ENCODE measurements at places on chromosomes 1 and 21.

- no peak for DNase-seq
Measured at GRCh38 chr1:231611851-231612250, 14.7 kb upstream of the DISC1 start.

DNA sequence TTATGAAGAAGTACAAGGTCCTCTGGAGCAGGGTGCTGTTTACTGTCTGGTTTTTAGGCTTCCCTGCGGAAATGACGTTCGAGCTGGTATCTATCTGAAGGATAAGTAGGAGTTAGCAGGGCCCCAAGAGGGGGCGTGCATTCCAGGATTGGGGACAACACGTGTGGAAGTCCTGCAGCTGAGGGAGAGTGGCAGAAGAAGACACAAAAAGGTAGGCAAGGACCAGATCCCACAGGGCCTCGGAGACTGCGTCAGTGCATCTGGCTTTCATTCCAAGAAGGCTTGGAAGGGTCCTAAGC is 5.9 kb downstream of the RIMS3 start:
- no peak for DNase-seq

DNA sequence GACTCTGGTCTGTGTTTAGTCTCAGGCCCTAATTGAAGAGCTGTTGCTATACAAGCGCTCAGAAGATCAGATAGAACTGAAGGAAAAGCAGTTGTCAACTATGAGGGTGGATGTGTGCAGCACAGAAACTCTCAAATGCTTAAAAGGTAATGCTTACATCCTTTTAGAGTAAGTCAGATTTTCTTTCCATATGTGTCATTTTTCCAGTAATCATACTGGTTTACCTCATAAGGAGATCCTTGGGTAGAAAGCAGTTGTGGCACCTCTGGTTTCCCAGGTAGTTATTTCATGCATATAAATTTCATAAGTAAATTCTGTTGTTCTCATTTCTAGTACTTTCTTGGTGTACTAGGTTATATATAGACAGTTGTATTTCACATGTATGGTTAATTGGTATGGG is 43.0 kb upstream of the TARS2 start:
- no peak for DNase-seq

DNA sequence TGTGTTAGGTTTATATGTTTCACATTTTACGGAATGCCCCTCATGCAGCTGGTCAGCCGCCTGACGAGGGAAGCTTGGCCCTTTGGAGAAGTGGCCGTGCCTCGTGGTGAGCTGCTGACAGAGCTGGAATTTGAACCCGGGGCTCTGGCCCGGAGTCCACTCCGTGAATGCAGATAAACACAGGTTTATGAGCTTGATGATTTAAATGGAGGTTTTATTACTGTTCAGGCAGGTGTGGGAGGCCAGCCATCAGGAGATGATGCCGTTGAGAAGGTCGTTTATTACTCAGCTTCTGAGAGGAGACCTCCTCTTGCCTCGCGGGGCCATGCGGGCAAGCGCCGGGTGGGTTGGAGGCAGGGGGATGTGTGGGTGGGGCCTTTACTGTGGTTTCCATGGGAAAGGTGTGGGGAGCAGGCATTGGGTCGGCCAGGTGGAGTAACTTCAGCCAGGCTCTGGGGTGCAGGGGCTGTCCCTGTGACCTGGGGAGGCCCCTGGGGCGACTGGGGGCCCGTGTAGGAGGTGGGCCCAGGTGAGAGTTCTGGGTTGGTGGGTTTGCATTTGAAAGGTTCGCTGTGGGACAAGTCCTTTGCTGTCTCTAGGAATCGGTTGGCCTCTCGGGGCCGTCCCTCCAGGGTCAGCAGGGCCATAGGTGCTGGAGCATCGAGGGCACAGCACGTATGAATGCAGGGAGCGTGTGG is 22.0 kb downstream of the PRKCZ start:
- DNase-seq: peak; percentile 37

DNA sequence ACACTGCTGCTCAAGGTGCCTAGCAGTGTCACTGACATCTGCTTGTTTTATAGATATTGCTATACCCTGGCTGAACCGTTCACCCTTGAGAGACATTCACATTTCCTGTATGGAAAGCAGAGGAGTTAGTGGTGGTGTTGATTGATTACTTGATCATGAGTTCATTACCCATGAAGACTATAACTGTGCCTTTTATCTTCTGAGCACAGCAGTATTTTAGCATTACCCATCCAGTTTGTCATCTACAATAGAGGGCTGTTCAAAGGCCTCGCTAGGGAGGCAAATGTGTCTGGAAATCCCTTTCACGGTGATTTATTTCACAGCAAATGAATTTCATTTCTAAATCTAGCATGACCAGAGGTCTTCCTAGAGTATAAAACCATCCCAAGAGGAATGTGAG is 160.0 kb downstream of the DNM3 start:
- no peak for DNase-seq

GRCh38 chr1:56824271-56824670 is 5.1 kb upstream of the FYB2 start:
- no peak for DNase-seq
